Effector CD8-positive, alpha-beta T cell (primary cell): ENCODE measurements at places on chromosomes 11 and 22.

DNA sequence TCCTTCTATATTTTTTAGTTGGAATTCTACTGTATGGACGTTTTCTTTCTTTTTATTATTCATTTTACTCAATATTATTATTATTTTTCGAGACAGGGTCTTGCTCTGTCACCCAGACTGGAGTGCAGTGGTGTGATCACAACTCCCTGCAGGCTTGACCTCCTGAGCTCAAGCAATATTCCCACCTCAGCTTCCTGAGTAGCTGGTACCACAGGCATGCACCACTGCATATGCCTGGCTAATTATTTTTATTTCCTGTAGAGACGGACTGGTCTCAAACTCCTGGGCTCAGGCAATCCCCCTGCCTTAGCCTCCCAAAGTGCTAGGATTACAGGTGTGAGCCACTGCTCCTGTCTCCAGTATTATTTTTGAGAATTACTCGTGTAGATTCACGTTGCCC, 34.0 kb upstream of the CCDC134 start:
- DNase-seq: no peak

GRCh38 chr11:95715777-95716241, 73.8 kb downstream of the FAM76B start:
- no peak for DNase-seq

- DNase-seq: no peak
Observed at GRCh38 chr11:18471995-18472394, 16.3 kb downstream of the LDHAL6A start.

- DNase-seq: no peak
Observed at GRCh38 chr22:41565403-41566054, 4.7 kb downstream of the CSDC2 start.

DNA sequence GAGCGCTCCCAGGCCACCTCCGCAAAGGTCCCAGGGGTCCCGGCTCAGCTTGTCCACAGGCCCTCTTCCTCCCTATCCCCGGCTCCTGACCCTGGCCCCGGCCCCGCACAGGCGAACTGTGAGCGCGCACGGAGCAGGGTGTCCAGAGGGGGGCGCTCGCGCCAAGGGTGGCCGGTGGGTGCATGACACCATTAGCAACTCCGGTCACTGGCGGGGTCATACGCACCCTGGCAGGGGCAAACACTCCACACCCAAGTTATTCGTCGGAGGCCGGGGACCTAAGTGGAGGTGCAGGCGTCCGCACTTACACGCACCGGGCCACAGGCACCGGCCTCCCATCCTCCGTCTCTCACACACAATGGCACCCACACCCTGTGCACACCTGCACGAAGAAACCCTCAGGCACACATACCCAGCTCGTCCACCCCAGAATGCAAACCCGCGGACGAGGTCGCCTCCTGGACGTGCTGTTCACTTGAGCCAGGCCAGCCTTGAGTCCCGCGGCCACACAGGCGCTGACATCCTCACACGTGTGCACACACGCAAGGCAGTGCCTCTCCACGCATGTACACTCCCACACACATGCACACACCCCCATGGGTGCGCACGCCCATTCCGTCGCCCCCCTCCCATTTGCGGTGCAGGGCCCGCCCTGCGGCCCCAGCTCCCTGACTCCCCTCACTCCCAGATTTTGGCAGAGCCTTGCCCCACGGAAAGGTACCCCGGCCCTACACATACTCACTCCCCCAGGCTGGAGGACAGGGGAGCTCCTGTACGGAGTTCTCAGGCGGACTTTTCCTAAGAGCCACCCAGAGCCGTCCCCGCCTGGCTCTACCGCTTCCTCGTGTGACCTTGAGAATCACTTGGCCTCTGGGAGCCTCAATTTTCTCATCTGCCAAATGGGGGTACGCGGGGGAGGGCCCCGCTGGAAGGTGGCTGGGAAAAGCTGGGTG, at the start of gene RASGRP2:
RASGRP2 (minus strand) TSS at position 552 of the 953 bp plus-strand sequence. CDS start 1,276 bp downstream, outside the sequence.
- peak; percentile 74 for DNase-seq

GRCh38 chr22:20509344-20510047, 2.1 kb downstream of the MED15 start:
- no peak for DNase-seq

GRCh38 chr11:113189909-113190667, 124.3 kb upstream of the TTC12 start:
- no peak for DNase-seq

DNA sequence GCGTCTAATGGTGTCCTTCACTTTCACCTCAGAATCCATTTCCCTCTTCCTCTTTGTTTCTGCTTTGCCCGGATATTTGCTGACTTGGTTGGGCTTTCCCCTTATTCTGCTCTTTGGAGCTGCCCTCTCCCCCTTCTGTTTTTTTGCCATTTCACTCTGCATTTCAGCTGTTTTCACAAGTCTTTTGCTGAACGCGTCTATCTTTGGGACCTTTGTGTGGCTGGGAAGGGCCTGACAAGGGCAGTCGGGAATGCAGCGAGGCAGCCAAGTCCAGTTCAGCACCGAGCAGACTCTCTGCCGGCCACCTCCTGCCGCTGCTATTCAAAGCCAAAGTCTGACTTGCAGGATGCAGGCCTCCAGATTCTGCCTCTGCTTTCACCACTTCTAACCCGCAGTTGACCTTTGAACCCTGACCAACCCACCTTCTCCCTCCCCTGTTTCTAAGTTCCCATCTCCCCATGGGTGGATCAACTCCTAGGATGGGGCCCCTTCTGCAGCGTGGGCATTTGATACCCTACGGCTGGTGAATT, 38.2 kb downstream of the FEZ1 start:
- DNase-seq: no peak

- no peak for DNase-seq
Observed at GRCh38 chr11:3178349-3178748, 13.2 kb upstream of the OSBPL5 start.

GRCh38 chr11:118914178-118914918, 11.4 kb downstream of the BCL9L start:
- DNase-seq: peak; percentile 62

DNA sequence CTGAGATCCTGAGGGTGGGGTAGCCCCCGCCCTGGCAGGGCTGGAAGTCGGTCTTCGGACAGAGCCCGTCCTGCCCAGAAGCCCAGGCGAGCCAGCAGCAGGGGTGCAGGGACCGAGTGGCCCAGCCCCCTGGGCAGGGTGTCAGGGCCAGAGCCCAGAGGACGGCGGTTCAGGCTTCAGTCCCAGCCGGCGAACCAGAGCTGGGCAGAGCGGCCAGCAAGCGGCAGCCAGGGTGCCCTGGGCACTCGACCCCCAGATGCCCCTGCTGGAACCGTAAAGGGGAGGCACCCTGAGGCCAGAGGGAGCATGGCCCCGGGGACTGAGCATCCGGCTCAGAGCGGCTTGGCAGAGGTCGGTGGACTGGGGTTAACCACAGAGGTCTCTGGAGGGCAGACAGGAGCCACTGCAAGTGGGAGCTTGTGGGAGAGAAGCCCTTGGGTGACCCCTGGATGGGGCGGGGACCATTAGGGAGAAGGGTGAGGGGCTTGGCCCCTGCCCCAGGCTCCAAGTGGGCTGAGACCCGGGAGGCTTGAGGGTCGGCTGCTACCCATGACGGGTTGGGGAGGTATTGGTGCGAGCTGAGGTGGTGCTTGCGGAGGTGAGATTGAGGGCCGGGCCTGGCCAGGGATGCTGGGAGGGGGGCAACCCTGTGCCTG, 15.9 kb downstream of the LSP1 start:
- no peak for DNase-seq

DNA sequence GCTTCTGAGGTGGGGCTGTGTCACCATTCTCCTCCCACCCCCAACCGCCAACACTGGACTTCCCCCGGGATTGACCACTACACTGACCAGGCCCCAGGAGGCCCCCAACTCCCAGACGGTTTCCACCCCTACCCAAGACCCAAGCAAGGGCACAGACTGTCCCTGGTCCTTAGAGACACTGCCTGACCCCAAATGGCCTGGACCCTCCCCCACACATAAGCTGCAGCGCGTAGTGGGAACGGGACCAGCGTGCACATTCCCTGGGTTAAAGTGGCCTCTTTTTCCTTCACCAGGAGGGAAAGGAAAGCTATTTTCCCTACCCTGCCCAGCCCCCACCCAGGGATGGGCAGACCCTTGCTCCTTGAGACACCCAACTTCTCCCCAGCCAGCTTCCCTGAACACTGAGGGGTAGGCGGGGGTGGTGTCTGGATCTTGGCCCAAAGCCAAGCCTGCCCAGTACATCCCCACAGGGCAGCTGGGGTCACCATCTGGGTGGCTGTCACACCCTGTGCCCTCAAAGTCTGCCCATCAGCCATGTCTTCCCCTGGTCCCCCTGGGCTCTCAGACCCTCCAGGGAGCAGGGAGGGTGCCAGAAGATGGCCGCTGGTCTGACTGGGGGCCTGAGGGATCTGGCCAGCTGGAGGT, 1.6 kb upstream of the MAPK12 start:
- DNase-seq: no peak

DNA sequence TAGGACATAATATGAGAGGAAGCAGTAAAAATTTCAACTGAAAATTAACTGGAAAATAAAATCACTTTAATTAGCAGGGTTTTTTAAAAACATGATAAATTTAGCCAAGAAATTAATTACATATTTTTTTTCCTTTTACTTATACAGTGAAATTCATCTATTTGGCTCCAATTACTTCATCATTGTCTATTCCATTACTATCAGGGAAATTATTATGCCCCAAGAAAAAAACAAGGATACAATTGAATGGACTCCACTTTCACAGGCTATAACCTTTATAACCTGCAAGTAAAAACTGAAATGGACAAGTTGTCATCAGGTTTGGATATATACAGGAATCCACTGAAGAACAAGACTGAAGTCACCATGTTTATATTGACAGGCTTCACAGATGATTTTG, at the start of gene OR5T3:
OR5T3 (plus strand) TSS at position 301 of the 400 bp plus-strand sequence; CDS start at position 301, 0 bp downstream.
- no peak for DNase-seq

DNA sequence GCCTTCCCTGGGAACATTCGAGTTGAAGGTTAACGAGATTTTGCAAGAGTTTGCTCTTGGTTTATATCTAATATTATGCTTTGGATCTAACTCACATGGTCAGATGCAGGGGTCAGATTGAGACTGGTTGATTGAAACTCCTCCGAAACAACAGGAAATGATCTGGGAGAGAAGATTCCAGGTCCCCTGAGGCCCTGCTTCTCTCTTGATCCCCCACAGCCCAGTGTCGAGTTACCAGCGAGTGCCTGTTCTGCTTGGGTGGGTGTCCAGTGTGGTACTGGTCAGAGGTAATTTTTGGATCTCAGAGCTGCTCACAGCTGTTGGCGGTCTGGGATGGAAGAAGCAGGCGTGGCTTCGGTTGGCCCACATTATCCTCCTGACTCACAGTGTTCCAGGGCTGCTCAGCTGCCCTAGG, 9.2 kb downstream of the FBLN1 start:
- no peak for DNase-seq

DNA sequence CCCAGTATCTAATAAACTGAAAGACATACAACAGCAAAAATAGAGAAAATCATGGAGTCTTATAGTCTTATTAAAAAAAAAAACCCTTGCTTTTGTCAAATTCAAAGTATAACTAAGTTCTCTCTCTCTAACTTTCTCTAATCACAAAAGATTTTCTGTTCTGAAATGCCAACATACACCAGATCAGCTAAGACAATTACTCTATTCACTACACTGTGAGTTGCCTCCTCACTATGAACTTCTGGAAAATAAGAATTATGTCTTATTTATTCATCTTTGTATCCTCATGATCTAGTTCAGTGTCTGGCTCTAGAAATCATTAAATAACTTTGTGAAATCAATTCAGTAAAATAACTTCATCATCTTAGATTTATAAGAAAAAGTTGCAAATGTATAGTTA, 12.7 kb downstream of the FAM76B start:
- no peak for DNase-seq

GRCh38 chr11:1051356-1052132, 15.0 kb upstream of the MUC6 start:
- DNase-seq: no peak

DNA sequence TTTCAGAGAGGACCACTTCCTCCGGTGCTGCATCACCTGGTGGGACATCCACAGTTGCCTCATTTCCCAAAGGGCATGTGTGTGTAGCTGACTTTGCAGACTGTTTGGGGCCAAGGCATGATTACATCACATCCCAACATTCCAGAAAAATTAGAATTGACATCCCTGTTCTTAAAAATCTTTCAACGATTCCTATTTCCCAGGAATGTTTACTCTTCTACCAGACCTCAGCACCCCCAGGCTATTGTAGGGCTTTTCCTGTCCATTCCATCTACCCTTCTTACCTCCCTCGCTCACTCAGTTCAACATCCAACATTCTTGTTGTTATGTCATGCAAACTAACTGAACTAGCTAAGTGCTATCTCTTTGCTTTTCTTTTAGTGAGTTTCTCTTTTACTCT, 37.3 kb downstream of the PIWIL4 start:
- no peak for DNase-seq

- no peak for DNase-seq
Observed at GRCh38 chr11:61516191-61516590, 7.6 kb downstream of the LRRC10B start.

DNA sequence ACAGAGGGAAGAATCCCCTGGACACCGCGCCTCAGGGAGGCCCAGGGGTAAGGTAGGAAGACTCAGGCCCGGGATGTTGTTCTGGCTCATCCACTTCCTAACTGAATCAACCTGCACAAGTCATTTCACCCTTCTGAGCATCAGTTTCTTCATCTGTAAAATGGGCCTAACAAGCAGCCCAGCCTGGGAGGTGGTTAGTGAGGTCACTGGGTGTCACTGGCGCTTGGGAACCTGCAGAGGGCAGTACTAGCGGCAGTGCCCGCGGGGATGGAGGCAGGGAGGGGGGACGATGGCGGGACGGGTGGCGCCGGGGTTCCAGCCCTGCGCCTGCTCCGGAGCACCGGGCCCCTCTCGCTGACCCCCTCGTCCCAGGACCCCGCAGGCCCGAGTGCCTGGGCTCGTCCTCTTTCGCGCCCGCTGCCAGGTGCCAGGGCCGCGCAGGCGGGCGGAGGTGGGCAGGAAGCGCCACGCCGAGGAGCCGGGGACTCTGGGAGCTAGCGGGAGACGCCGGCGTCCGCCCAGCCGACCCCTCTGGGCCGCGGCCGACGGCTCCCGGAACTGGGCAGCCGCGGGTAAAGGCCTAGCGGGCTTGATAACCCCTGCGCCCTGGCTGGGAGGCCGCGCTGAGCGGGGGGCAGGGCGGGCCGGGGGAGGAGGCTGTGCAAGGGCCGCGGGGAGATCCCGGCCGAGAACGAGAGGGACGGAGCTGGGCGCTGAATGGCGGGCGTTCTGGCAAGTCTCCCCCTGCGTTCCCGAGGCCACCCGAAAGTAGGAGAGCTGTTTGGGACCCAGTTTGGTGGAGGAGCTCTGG, at the start of gene NLRX1:
NLRX1 (plus strand) TSS at position 255 of the 811 bp plus-strand sequence. CDS start 2,679 bp downstream, outside the sequence.
- DNase-seq: peak; percentile 61
